ENCODE measurements at places on chromosomes 2 and 18. TPM values are rescaled to one million over a fixed set of nuclear protein-coding genes. Genes with fewer than 3 reads are reported as not detected.

The DNAJC5G gene
- total RNA-seq, result 0.39 TPM

The GAREM2 gene
- 1.8 TPM for total RNA-seq

The MTCL1 gene
- total RNA-seq, result 5.8 TPM

The SOX11 gene
- total RNA-seq, result not detected

The GTF2A1L gene
- not detected for total RNA-seq

The MC5R gene
- total RNA-seq, result not detected

The SERPINB11 gene
- not detected for total RNA-seq

The MLPH gene
- not detected for total RNA-seq

The UGT1A5 gene
- not detected for total RNA-seq

The CXCR2 gene
- not detected for total RNA-seq

The ZAP70 gene
- 3.4 TPM for total RNA-seq

The NGEF gene
- not detected for total RNA-seq

The COL3A1 gene
- total RNA-seq, result not detected

The PRADC1 gene
- total RNA-seq, result 4.2 TPM

The CAPN13 gene
- not detected for total RNA-seq

The FBXO41 gene
- 23.7 TPM for total RNA-seq

Data from B cell (primary cell).